ENCODE measurements at places on chromosomes 2 and 18.

DNA sequence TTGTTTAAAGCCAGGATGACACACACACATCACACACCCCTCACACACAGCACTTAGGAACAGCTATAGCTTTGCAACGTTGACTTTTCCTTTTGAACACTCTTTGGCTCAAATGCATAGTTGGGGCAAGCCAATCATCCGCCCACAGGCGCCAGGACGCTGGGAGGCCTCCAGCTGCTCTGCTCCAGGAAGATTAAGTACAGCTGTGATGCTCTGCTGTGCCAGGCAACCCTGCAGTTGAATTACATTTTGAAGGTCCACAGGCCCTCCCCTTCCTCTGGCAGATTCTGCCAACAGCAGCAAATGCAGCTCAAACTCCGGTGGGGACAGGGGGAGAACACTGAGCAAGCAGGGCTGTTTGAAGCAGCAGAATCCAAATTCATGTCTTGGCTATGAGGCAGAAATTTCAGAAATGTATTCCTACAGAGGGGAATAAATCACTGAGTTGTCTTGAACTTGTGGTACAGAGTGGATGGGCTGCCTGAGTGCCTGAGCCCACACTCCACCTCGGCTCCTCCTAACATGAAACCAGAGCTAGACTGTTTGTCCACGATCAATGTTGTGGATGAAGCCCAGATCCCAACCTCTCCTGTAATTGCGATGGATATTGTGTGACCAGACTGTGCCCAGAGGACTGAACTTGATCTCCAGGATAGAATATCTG is 86.5 kb upstream of the PPP1CB start:
- no peak for DNase-seq

GRCh38 chr2:199581935-199582360 is 124.2 kb upstream of the SATB2 start:
- no peak for DNase-seq

DNA sequence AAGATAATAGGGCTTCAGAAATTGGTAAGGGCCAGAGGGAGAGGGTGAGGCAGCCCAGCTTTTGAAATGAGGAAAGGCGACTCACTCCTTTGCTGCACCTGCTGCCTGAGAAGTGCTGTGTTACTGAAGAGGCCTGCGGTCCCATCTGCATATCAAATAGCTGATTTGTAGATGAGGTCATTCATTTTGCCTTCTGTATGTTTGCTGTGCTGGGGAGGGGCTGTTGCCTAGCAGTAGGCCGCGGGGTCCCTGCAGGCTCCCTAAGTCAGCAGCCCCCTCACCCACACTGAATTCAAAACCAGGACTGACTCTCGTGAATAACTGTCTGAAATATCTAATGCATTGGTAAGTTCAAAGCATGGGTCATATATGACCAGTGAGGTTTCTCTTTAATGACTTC is 377.2 kb downstream of the SOX11 start:
- DNase-seq, result no peak

- no peak for DNase-seq
Observed at GRCh38 chr18:40412410-40412809, 1542.6 kb upstream of the PIK3C3 start.
